ENCODE measurements at places on chromosomes 7 and 10. TPM values are rescaled to one million over a fixed set of nuclear protein-coding genes. Genes with fewer than 3 reads are reported as not detected.

DNA sequence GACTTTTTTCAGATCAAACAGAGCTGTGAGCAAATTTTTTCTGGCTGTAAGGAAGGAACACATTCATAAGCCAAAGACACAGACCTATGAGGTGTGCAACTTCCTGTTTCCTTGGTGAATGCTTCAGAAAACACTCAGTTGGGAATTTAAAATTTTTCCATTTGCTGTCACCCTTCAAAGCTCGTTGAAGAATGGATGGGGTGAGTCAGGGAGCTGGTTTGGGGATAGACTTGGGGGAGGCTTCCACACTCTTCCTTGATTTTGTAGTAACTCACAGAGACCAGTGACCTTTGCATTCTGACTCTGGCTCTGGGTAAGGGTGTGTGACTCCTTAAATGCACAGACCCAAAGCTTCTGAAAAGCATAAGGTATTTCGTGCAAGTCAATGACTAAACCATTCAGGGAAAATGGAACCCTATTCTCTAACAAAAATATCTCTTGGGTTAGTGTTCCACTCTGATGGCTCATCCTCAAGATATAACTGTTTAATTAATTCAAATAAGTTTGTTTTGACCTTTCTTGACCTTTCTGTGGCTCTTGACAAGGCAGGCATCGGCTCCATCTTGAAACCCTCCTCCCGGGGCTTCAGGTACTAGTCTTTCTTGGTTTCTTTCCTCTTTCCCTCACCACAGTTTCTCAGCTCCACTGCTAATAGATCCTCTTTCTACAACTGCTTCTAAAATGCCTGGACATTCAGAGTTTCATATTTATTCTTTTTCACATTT lies 227.8 kb upstream of the INHBA start:
- no peak for DNase-seq

- no peak for DNase-seq
Observed at GRCh38 chr10:19908991-19909696, 92.9 kb downstream of the PLXDC2 start.

- DNase-seq: no peak
Observed at GRCh38 chr10:30114401-30114800, 55.0 kb upstream of the JCAD start.

DNA sequence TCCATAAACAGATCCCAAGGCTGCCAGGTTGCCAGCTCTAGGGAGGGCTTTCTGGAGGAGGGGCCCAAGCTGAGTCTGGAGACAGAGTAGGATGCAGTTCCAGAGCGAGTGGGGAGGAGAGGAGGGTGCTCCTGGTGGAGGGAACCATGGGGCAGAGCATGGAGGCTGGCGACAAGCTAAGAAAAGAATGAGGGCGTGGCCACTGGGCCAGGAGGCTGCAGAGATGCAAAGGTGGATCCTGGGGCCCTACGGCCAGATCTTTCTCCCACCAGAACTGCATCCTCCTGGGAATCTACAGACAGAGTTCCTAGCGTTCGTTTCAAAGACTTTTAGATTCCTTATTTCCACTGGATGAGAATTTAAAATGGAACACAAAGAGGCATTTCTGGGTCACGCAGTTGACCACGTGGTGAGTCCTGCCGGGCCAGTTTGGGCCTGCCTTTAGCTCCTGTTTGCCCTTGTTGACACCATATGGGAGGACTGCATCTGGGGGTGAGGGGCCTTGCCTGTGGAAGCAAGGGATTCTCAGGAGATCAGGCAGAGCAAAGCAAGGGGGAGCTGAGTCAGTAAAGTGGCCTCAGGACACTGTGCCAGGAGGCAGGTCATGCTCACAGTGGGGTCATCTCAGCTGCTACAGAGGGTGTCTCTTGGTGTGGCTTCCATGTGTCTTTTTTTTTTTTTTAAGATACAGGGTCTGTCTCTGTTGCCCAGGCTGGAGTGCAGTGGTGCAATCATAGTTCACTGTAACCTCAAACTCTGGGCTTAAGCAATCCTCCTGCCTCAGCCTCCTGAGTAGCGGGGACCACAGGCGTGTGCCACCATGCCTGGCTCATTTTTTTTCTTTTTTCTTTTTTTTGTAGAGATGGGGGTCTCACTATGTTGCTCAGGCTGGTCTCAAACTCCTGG lies 137.8 kb downstream of the SH3PXD2A start:
- DNase-seq: no peak

FAM237B gene
- total RNA-seq: not detected

PEX1 gene
- total RNA-seq: 2.6 TPM

PPRC1 gene
- total RNA-seq: 13.3 TPM

Data from MG63 (cell line).